Esophagus muscularis mucosa (tissue), 4 donors: ENCODE measurements at places on chromosomes 4 and X. TPM values are rescaled to one million over a fixed set of nuclear protein-coding genes. Genes with fewer than 3 reads are reported as not detected.

GRCh38 chrX:34426334-34426733 lies 230.8 kb downstream of the TMEM47 start:
- no peak for DNase-seq

DNA sequence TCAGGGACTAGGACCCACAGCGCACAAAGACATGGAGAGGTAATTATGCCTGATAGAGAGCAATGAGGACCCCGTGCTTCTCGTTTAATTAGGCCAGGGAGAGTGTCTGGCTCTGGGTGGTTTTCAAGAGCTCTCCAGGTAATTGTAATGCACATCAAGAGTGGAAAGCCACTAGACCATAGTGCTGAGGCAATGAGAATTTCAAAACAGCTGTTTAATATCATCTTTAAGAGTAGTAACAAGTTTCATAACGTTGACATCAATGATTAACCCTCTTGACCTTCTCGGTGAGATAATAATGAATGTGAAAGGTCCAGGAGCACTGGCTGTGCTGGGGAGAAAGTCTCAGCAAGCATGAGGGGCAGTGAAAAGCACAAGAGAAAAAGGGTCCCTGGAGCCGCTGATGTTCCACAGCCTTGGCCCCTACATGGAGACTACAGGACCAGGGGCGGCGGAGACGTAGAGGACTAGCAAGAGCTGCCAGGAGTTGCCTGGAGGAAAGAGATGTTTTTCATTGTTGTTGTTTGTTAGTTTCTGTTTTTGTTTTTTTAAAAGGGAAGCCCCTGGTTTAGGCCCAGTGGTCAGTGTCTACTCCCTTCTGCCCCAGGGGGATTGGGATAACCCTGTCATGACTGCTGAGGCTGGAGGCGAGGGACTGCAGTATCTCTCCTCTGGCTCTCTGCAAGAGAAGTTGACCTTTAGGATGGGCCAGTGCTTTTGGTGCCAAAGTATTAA lies 14.8 kb upstream of the CXCR3 start:
- no peak for DNase-seq

DNA sequence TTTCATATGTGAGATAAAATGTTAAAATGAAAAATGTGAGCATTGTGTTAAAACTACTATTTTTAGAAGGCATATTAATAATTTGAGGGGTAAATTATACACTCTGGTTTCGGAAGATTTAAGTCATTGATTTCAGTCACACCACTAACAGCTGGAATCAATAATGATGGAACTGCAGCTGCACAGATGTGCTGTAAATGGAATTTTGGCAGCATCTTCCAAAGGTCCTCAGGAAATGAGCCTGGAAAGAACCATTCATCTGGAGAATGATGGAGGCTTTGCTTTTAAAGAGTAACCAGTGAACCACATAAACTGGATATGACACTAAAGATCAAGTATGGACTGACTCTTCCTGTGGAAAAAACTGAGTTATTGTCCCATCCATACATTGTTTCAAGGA lies 759.0 kb upstream of the EPHA5 start:
- DNase-seq = no peak

DNA sequence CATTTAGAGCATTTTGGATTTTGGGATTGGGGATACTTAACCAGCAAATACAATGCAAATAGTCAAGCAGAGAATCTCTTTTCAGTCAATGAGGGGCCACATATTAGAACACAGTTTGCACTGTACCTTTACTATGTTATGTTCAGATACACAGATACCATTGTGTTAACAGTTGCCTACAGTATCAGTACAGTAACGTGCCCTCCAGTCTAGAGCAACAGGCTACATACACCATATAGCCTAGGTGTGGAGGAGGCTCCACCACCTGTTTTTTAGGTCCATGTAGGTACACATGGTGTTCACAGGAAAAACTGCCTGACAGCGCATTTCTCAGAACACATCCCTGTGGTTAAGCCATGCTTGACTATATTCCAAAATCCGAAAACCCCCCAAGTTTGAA lies 9.1 kb downstream of the GRPEL1 start:
- DNase-seq = no peak

DNA sequence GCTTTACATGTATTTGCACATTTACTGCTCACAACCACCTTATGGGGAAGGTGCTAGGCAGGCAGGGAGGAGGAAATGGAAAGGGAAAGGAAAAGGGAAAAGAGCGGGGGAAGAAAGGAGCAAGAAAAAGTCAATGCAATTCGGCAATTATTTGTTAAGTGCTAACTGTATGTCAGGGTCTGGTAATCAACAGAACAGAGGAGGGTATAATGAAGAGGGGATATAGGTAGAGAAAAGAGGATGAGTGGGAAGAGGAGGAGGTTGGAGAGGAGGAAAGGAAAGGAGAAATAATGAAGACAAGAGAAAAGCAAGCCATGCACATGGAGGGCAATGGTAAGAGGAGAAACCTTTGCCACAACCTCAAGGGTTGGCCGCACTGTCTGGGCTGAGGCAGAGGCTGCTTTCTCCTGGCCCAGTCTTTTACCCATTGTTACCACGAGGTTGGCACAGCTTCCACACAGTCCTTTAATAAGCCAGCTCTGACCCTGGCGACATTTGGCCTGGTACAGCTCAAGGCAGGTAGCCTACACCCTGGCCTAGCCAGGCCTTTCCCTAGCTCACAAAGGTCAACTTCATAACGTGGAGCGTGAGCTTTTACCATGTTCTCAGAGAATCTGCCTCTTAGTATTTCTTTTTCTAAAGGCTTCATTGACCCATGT lies 836 bp downstream of the BTK start:
- DNase-seq = no peak

The HPGD gene
- 30.7 TPM for total RNA-seq

The ENPEP gene
- 4.3 TPM for total RNA-seq

The PDZD11 gene
- 26.0 TPM for total RNA-seq

The SHISA3 gene
- 18.5 TPM for total RNA-seq

DNA sequence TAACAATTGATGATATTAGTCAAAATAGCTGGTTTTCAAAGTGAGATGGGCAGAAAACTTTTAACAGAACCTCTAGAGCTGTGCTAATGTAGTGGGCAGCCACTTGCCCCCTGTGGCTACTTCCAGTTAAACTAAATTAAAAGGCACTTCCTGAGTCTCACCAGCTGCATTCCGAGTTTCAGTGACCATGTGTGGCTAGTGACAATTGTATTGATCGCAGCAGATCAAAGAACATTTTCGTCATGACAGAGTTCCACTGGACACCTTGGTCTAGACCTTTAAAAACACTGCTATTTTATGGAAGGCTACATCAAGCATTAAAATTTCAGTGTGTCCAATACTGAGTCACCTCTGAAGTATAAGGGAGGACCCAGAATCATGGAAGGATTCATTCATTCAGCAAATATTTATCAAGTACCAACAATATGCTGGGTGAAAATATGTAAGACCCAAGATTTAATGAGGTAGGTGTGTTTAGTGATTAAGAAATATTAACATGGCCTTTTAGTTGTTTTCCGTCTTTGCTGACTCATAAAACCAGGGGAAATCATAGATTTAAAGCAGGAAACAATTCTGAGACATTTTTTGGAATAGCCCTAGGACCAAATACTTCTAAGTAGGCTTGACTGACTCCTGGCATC lies 5.1 kb upstream of the FAT1 start:
- peak; percentile 70 for DNase-seq

DNA sequence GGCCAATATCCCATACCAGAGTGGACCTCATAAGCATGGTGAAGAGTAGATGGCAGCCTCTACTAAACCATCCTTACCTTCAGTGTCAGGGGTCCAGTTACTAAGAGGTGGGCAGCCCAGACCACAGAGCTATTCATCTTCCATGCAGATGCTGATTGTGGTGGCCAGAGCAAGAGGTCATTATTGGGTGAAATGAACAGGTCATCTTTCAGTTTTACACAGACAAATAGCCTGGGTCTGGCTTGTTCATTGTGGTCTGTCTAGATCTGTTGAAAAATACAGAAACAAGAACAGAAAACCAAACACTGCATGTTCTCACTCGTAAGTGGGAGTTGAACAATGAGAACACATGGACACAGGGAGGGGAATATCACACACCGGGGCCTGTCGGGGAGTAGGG lies 71.3 kb downstream of the PAK3 start:
- no peak for DNase-seq

The TCEAL2 gene
- 27.0 TPM for total RNA-seq

DNA sequence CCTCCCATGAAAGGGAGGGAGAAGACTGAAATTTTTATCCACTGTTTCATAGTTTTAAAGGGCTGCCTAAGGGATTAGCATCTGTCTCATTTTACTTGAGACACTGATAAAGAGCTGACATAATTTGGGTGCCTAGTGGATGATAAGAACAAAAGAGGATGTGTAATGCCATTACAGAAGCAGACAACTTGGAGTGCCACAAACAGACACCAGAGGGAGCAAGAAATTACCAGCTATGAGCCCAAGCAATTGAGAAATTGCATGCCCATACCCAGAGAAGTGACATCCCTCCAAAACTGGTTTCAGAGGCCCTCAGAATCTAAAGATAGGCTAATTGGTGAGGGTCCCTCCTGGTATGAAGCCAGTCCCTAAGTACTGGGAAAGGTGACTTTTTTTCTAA lies 38.5 kb upstream of the POU3F4 start:
- DNase-seq = no peak

- DNase-seq = no peak
Measured at GRCh38 chr4:81337211-81337610, 122.2 kb upstream of the PRKG2 start.

DNA sequence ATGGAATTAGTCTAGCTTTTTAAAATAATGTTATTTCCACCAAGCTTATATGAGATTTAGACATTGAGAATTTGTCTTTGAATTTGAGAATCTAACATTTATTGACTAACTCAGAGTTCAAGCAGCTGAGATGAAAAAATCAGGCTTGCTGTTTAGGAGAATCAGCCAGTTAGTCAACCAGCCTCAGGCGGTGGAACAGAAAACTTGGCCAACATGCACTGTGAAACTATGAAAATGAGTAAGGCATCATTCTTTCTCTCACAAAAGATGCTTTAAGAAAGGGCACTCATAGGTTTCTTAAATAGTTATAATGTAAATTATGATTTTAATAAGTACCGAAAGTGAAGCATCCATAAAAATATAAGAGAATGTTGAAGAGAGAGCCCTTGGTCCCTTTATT lies 84.2 kb downstream of the NFKB1 start:
- no peak for DNase-seq

GRCh38 chrX:17560385-17560784 lies 176.9 kb upstream of the SCML1 start:
- DNase-seq = no peak

The NAA11 gene
- total RNA-seq = not detected

GRCh38 chrX:68932611-68933010 lies 103.8 kb downstream of the EFNB1 start:
- DNase-seq = no peak

The CT45A1 gene
- not detected for total RNA-seq

DNA sequence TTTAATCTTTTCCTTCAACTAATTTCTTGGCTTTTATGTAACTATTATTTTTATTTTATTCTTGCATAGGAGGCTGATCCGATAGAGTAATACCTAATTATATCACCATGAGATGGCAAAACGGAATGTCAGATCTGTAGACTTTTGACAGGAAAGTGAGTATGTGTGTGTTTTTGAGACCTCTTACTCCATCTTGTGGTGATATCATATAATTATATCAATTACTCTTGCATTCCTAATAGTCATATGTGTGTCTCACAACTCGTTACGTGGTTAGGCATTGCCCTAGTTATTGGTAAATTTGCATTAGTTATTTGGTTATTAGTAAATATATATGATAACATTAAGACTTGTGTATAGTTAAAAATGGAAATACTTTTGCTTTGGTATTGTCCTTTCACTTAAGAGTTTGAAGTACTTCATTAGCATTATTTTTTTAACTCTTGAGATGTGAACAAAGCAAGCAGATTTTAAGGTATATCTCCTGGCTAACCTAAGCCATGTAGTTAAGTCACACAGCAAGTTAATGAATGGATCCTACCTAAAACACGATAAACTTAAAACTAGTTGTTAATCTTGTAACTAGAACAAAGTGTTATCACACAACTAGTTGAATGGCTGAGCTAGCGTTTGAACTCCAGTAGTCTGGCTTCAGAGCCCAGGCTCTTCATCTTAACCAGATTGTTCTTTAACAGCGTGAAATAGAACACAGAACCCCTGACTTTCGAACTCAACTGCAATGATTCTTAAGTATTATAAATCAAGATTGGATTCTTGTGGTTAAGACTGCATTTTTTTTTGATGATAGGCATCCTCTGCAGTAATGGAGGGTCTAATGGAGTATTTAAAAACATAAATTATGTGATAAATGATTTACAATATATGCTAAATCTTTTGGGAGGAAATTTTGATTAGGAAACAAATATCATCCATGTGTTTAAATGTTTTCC lies 67.1 kb downstream of the PGRMC2 start:
- DNase-seq = no peak

The SCML2 gene
- total RNA-seq = 0.99 TPM

The PTPN13 gene
- total RNA-seq = 9.1 TPM

The ADGRG4 gene
- total RNA-seq = 0.06 TPM

- DNase-seq = no peak
Measured at GRCh38 chr4:149765630-149766029, 50.0 kb downstream of the IQCM start.

- no peak for DNase-seq
Measured at GRCh38 chr4:8331575-8331955, 62.0 kb downstream of the HTRA3 start.

The GABRE gene
- 8.3 TPM for total RNA-seq

GRCh38 chr4:81392164-81392563 lies 79.5 kb downstream of the RASGEF1B start:
- no peak for DNase-seq

The SPARCL1 gene
- total RNA-seq = 1,766 TPM

DNA sequence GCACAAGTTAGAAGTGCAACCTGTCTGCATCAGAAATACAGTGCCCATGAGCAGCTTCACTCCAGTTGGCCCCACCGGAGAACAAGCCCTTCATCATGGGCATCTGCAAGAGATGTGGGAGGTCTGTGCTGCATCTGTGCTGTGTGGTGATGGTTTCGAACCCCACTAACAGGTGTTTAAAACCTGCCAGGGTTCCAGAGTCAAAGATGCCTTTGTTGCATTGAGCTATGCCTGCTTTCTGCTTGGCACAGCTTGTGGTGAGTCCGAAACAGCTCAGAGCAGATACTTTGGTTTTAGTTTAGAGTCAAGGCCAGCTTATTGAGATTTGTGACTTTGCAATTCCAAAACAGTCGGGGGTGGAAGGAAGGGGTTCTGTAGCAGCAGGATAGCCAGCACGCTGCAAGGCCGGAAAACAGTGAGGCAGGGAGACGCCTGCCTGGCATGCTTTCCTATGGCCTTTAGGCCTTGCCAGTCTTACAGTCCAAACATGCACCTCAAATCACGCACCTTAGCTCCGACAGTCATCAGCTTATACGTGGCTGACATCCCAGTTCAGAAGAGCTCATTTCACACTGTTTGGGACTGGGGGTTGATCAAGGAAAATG lies 21.8 kb downstream of the MAGEA9 start:
- DNase-seq = no peak

- DNase-seq = no peak
Measured at GRCh38 chrX:36609616-36610585, 398.3 kb upstream of the FAM47C start.

- DNase-seq = no peak
Measured at GRCh38 chr4:38902695-38903094, 35.1 kb downstream of the FAM114A1 start.

The DUSP21 gene
- not detected for total RNA-seq

The ANXA3 gene
- total RNA-seq = 179 TPM

- no peak for DNase-seq
Measured at GRCh38 chr4:91485415-91485814, 818.4 kb upstream of the GRID2 start.
